ENCODE measurements at places on chromosomes 11 and 22. TPM values are rescaled to one million over a fixed set of nuclear protein-coding genes. Genes with fewer than 3 reads are reported as not detected.

Gene NCF4
- total RNA-seq, result 13.7 TPM

Gene PRG2
- not detected for total RNA-seq

Gene THYN1
- total RNA-seq, result 19.8 TPM

Gene MDK
- 93.3 TPM for total RNA-seq

Gene C11orf16
- not detected for total RNA-seq

Gene OR8A1
- total RNA-seq, result not detected

Gene HPS5
- 31.7 TPM for total RNA-seq

GRCh38 chr11:2092464-2092910 lies 46.7 kb downstream of the IGF2 start:
- no peak overlapping the region for H3K4me3 ChIP-seq
- H3K36me3 ChIP-seq, result no peaks in the 10 kb centered on the region
- no peaks in the 10 kb centered on the region for H3K27me3 ChIP-seq
- H3K27ac ChIP-seq, result no peak overlapping the region
- peaks cover 8% of the 10 kb centered on the region for H3K4me1 ChIP-seq

DNA sequence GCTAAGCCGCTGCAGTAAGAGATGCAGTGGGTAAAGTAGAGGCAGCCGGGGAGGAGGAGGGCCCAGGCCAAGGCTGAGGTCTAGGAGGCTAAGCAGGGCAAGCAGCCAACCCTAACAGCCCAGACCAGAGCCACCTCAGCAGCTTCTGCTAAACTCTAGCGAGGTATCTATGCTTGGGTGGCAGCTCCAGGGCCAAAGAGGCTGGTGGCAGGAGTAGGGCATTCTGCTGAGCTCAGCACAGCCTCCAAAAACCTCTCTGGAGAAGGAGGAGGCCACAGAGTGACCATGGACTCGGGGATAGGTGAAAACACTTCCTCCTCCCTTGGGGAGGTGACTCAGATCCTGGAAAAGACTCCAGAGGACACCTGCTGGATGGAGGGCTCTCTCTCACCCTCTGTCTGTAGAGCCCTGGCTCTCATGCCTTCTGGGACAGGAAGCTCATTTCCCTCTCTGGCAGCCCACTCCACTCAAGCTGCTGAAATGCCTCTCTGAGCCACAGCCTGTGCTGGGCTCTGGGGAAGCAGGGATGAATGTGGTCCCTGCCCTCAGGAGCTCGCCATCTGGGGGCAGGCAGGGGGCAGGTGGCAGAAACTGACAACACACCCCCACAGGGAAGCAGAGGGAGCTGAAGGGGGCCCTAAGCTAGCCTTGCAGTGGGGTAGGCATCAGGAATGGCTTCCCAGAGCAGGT lies 16.5 kb upstream of the TPBGL start:
- H3K4me3 ChIP-seq, result no peak overlapping the region
- no peaks in the 10 kb centered on the region for H3K4me1 ChIP-seq
- H3K27ac ChIP-seq, result no peak overlapping the region
- no peak for DNase-seq

- DNase-seq, result peak; percentile 83
- peaks cover 31% of the 10 kb centered on the region for H3K4me1 ChIP-seq
- peaks cover 5% of the 10 kb centered on the region for H3K36me3 ChIP-seq
- peak overlapping the region; percentile 93 for H3K27ac ChIP-seq
- peak overlapping the region; percentile 87 for H3K4me3 ChIP-seq
These were observed 744 bp downstream of the PACSIN3 start for GRCh38 chr11:47185305-47186075.

DNA sequence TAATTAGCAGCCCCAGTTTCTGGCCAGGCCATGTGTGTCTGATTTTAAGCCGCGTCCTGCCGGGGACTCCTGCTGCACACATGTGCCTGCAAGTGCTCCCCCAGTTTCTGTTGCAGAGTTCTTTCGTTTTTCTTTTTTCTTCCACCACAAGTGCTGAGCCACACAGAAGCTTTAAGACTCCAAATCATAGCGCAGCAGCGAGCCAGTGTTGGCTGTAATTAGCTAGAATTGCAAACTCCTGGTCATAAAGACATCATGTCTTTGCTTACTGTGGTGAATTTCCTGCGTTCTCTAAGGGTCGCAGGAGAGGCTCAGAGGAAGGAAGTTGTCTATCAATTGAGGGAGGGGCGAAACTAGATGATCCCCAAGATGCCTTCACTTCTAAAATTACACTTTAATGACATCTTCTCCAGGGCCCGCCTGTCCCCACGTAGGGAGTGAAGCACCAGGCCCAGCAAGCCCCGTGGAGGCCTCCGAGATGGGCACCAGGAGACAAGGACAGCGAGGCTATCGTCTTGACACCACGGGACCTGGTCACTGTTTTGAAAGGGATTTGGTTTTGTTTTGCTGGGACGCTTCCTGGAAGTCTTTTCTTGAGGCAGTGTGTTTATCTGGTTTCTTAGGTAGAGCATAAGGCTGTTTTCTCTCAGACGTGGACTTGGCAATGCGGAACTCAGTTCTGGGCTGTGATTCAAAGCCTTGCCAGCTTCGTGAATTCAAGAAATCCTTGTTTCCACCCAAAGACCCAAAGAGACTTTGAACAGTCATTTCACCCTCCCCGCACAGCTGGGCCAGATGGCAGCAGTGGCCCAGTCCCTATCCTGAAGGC lies 71.8 kb downstream of the UBASH3B start:
- no peaks in the 10 kb centered on the region for H3K4me1 ChIP-seq
- H3K27me3 ChIP-seq, result no peaks in the 10 kb centered on the region
- H3K4me3 ChIP-seq, result no peak overlapping the region
- H3K36me3 ChIP-seq, result no peaks in the 10 kb centered on the region
- DNase-seq, result no peak
- no peak overlapping the region for H3K27ac ChIP-seq

GRCh38 chr11:31651822-31652221 lies 142.3 kb downstream of the ELP4 start:
- no peak overlapping the region for H3K4me3 ChIP-seq
- H3K27ac ChIP-seq, result no peak overlapping the region
- no peak for DNase-seq
- H3K27me3 ChIP-seq, result no peaks in the 10 kb centered on the region
- H3K4me1 ChIP-seq, result no peaks in the 10 kb centered on the region

- DNase-seq, result no peak
- no peak overlapping the region for H3K4me3 ChIP-seq
- no peaks in the 10 kb centered on the region for H3K36me3 ChIP-seq
- H3K4me1 ChIP-seq, result no peaks in the 10 kb centered on the region
- no peaks in the 10 kb centered on the region for H3K27me3 ChIP-seq
These were observed 802.4 kb downstream of the TBC1D22A start for GRCh38 chr22:47564651-47565434.

DNA sequence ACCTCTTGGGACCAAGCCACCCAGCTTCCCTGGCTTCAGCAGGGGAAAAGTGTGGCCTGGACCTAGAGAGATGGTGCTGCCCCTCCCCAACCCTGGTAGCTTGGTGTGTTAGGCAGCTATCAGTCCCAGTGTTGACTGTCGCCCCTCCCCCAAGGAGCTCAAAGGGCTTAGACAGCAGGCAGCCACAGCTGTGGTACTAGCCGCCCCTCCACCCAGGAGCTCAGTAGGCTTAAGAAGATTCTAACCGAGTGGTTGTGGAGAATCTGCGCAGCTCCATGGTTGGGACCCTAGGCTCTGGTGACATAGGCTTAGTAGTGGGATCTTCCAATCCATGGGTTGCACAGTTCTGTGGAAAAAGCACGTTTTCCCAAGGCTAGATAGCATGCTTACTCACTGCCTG lies 458.4 kb upstream of the LRRC4C start:
- no peaks in the 10 kb centered on the region for H3K36me3 ChIP-seq
- no peak overlapping the region for H3K27ac ChIP-seq
- H3K4me1 ChIP-seq, result no peaks in the 10 kb centered on the region
- H3K4me3 ChIP-seq, result no peak overlapping the region

DNA sequence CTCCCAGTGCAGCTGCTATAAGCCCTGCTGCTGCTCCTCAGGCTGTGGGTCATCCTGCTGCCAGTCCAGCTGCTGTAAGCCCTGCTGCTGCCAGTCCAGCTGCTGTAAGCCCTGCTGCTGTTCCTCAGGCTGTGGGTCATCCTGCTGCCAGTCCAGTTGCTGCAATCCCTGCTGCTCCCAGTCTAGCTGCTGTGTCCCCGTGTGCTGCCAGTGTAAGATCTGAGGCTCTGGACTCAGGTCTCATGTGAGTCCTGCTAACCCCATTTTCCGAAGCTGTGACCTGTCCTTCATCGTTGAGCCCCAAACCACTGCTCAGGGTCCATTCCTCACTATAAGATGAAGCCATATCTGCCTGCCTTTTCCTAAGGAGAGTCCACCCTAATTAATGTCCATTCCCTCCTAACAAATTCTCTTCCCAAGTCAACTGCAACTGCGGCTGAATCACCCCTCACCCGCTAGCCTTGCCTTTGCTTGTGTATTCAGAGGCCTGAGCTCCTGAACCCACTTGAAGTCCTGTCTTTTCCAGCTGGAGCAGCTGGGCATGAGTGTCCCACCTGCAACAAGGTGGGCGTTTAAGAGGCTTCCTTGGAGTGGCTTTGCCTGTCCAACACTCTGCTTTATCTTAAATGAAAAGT lies 626 bp downstream of the KRTAP5-7 start:
- no peak overlapping the region for H3K27ac ChIP-seq
- DNase-seq, result no peak
- no peaks in the 10 kb centered on the region for H3K27me3 ChIP-seq

- no peak overlapping the region for H3K27ac ChIP-seq
- H3K4me1 ChIP-seq, result no peaks in the 10 kb centered on the region
- no peaks in the 10 kb centered on the region for H3K27me3 ChIP-seq
- no peak for DNase-seq
- no peaks in the 10 kb centered on the region for H3K36me3 ChIP-seq
These were observed 86.6 kb downstream of the SHANK2 start for GRCh38 chr11:71165771-71166170.

DNA sequence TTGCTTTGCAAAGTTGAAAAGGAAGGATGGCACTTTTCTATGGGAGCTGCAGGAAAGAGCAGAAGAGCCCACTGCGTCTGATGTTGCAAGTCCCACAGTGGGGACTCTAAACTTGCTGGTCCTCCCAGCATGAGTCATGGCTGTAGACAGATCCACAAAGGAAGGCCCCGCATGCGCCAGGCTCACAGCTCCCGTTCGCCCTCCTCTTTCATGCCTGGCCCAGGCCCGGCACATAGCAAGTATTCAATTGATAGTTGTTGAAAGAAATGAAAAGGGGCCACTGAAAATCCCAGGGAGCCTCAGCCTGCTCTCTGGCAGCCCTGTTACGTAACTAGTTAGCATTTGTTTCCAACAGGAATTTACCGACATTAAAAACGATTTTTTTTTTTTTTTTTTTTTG lies 18.9 kb downstream of the AP1B1 start:
- no peak overlapping the region for H3K4me3 ChIP-seq
- H3K36me3 ChIP-seq, result peaks cover 2% of the 10 kb centered on the region
- peak; percentile 77 for DNase-seq
- no peaks in the 10 kb centered on the region for H3K27me3 ChIP-seq

- H3K27me3 ChIP-seq, result no peaks in the 10 kb centered on the region
- H3K4me3 ChIP-seq, result no peak overlapping the region
- peaks cover 10% of the 10 kb centered on the region for H3K4me1 ChIP-seq
- H3K36me3 ChIP-seq, result peaks cover 96% of the 10 kb centered on the region
These were observed 74.2 kb downstream of the MED15 start for GRCh38 chr22:20581503-20582170.

DNA sequence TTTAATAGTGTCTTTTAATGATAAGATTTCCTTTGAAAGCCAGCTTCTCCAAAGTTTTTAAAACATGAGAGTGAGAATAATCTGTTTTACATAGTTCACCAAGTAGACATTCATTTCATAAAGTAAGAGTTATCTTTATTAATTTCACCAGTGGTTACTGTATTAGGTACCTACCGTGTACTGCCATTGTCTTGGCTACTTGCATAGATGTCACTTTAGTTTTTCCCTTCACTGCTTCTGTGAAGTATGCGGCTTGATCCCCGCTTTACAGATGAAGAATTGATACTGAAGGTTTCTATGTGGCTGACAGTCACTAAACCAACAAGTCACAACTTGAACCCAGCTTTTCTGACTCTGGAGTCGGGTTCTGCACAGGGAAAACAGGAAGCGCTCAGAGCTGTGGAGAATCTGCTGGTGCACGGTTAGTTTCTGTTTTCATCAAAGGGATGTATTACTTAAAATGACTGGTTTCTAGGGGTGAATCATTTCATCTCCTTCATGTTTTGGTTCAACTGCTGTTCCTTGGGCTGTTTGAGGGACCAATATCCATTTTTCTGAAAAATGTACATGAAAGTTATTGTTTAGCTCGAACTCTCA lies 39.3 kb upstream of the MYO18B start:
- H3K27me3 ChIP-seq, result no peaks in the 10 kb centered on the region
- H3K27ac ChIP-seq, result no peak overlapping the region
- H3K4me1 ChIP-seq, result no peaks in the 10 kb centered on the region
- no peak overlapping the region for H3K4me3 ChIP-seq
- H3K36me3 ChIP-seq, result no peaks in the 10 kb centered on the region

- no peaks in the 10 kb centered on the region for H3K27me3 ChIP-seq
- DNase-seq, result no peak
- H3K27ac ChIP-seq, result no peak overlapping the region
- no peaks in the 10 kb centered on the region for H3K36me3 ChIP-seq
- H3K4me3 ChIP-seq, result no peak overlapping the region
These were observed 39.4 kb downstream of the PC start for GRCh38 chr11:66918741-66919140.
